ENCODE measurements at places on chromosomes 11 and 22.
A peak's percentile ranks its signal among the peaks of the same experiment; 100 is the strongest.

- no peak for DNase-seq
Observed at GRCh38 chr11:116849486-116849885, 12.1 kb upstream of the APOA1 start.

DNA sequence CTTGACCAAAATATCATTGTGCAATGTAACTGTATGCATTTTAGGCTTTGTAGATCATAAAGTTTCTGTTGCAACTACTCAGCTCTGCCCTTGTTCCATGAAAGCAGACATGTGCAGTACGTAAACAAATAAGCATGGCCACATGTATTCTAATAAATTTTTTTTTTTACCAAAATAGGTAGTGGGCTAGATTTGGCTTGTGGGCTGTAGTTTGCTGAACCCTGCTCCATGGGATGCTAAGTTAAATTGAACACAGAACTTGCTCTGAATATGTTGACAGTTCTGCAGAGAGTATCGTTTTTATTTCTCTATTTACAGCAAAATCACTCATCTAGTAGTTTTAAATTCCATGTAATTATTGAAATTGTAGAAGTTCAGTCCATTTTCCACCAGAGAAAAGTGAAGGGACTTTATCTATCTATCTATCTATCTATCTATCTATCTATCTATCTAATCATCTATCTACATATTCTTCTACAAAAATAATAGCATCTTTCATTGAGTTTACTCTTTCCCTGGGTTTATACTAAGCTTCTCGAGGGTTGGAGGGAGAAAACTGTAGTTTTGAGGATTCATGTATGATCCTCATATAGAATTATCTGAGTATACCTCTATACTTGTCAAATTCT, 9.5 kb upstream of the OOSP4A start:
- DNase-seq = no peak

DNA sequence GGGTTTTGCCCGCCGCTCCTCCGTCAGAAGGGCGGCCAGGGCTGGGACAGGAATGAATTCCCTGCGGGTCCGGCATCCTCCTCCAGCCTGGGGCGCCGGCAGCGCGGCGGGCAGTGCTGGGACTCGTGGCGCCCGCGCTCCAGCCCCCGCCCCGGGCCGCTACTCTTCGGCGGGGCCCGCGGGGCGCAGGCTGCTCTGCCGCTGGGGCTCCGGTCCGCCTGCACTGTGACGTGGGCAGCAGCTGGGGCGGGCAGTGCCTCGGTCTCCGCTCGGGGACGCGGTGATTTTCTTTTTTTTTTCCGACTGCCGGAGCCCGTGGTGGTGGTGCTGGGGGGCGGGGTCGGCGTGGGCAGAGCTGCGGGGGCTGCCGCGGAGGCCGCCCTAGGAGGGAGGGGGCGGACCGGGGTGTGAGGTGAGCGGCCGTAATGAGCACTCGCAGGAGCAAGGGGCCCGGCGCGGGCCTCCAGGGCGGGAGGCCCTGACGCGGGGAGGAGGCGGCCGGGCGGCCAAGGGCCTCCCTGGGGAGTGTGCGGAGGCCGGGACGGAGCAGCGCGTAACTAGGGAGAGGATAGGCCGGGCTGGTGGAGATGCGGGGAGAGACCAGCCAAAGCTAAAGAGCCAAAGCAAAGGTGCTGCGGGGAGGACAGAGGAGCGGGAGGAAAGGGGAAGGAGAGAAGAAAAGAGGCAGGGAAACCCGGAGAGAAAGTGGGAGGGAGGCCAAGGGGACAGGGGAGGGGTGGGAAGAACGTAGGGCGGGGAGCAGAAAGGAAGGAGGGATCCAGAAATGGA, 73.3 kb upstream of the ZBED5 start:
- DNase-seq = peak; percentile 65

DNA sequence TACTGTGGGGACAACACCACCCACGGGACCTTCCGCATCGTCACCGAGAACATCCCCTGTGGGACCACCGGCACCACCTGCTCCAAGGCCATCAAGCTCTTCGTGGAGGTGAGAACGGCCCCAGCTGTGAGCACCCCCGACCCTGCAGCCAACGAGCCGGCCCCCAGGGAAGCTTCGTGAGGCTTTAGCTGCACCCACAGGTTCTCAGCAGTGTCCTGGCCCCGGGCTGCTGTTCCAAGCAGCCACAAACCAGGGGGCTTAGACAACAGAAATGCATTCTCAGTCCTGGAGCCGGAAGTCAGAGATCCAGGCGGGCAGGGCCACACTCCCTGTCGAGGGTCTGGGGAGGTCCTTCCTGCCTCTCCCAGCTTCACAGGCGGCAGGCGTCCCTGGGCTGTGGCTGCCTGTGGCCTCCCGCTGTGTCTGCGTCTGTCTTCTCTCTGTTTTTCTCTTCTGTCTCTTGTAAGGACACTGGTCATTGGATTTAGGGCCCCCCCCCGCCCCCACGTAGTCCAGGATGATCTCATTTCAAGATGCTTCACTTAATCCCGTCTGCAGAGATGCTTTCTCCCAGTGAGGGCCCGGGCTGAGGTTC, 12.5 kb downstream of the MUC5B start:
- no peak for DNase-seq

DNA sequence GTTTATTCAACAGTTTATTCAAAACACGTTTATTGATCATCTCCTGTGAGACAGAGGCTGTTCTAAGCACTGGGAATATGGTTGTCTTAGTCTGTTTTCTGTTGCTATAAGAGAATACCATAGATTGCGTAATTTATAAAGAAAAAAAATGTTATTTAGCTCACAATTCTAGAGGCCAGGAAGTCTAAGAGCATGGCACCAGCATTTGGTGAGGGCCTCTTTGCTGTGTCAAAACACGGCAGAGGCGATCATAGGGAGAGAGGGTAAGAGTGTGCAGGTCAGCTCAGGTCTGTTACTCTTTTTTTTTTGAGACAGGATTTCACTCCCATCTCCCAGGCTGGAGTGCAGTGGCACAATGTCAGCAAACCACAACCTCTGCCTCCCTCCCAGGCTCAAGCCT, 5.2 kb upstream of the IL17RA start:
- no peak for DNase-seq

DNA sequence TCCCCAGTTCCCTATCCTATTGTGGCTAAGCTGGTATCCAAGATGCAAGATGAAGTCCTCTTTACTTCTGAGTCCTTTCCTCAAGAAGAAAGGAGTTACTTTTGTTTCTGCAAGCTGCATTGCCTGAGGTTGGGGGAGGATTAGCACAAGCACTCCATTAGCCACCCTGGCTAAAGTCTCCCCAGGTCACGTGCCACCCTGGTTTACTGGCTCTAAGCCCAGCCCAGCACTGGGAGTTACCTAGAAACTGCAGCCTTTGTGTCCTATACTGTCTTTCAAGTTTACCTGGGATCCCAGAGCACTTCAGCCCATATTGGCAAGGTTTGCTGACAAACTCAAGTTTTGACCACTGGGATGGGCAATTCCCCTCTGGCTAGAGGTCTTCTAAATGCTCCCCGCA, 78.4 kb upstream of the DBX1 start:
- DNase-seq = no peak

- DNase-seq = peak; percentile 35
Observed at GRCh38 chr11:128226106-128226716, 361.1 kb downstream of the ETS1 start.

GRCh38 chr11:65917434-65918210, 1.2 kb downstream of the C11orf68 start:
- no peak for DNase-seq

DNA sequence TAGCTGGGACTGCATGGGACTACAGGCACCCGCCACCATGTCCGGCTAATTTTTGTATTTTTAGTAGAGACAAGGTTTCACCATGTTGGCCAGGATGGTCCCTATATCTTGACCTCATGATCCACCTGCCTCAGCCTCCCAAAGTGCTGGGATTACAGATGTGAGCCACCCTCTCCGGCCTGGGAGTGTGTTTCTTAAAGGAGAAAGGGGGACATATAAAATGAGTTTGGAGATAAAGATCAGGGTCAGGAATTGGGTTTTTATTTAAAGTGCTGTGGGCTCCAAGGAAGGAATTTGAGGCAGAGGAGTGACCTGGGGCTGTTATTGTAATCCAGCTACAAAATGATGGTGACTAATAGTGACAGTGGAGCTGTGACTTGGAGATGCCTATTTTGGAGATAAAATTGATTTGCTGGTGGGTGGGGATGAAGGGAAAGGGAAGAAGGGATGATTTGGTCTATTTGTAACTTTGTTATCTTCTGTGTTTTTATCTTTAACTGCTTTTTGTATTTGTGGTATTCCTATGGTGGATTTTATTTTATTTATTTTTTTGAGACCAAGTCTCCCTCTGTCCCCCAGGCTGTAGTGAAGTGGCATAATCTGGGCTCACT, 5.0 kb downstream of the CRKL start:
- DNase-seq = no peak

DNA sequence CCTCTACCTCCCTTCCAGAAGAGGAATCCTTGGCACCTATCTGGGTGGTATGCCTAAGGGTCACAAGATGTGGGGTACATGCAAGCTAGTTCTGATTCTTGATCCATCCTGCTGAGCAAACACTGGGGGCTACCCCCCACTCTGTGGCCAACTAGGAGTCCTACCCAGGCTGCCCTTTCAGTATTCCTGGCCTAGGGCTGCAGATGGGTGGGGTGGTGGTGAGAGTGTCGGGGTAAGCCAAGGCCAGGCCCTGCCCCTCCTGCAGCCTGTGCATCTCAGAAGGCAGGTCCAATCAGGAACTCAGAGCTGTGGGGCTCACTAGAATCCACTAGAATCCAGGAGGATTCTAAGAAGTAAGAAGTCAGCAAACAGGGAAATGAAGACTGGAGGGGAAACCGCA, 10.9 kb downstream of the SSH3 start:
- DNase-seq = no peak

- no peak for DNase-seq
Observed at GRCh38 chr22:26615149-26615548, 2.7 kb downstream of the CRYBB1 start.

- no peak for DNase-seq
Observed at GRCh38 chr11:109388982-109389381, 33.0 kb upstream of the C11orf87 start.

DNA sequence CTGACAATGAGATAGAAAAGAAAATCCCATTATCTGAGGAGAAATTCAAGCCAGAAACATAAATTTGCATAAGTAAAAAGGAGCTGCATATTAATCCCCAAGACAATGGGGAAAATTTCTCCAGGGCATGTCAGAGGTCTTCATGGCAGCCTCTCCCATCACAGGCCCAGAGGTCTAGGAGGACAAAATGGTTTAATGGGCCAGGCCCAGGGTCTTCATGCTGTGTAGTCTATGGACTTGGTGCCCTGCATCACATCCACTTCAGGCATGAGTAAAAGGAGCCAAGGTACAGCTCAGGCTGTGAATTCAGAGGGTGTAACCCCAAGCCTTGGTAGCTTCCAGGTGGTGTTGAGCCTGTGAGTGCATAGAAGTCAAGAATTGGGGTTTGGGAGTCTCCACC, 1097.2 kb upstream of the RAG2 start:
- DNase-seq = no peak

- no peak for DNase-seq
Observed at GRCh38 chr11:36408498-36409136, 101.5 kb downstream of the TRAF6 start.

DNA sequence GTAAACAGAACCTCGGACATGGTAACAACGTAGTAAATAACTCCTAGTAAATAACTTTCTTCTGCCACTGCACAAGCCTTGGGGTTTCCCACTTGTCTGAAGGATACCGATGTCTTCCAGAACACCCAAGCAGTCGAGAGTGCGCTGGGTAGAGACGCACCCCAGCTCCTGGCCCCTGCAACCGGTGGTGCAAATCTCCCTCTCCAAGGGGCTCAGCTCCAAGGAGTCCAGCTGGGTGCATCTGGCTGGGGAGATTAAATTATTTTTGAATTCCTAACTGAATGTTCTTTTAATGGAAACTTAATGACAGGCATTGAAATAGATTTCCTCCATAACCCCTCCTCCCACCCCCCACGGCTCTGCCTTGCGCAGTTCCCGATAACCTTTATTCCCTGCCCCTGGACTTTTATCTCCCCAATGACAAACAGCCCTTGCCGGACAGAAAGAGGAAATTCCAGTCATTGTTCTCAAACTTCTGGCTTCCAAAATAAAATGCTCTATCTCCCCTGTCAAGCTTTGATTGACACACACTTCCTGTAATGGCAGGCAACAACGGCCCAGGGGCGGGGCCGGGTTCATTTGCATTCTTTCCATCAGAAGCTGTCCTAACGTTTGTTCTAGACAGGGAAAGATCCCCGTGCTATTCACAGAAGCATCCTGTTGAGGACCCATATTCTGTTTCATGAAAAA, 31.2 kb downstream of the KCNJ1 start:
- DNase-seq = no peak

GRCh38 chr11:8682303-8683114, at the start of the genes RPL27A and TRIM66:
RPL27A (plus strand) TSS chr11:8682792; CDS start chr11:8682814, 22 bp downstream.
TRIM66 (minus strand) TSS chr11:8682665; CDS start chr11:8672274, 10,391 bp downstream.
- peak; percentile 98 for DNase-seq

- DNase-seq = no peak
Observed at GRCh38 chr22:38881464-38881871, 9.5 kb upstream of the CBX6 start.

GRCh38 chr11:128282053-128282452, 305.3 kb downstream of the ETS1 start:
- no peak for DNase-seq

DNA sequence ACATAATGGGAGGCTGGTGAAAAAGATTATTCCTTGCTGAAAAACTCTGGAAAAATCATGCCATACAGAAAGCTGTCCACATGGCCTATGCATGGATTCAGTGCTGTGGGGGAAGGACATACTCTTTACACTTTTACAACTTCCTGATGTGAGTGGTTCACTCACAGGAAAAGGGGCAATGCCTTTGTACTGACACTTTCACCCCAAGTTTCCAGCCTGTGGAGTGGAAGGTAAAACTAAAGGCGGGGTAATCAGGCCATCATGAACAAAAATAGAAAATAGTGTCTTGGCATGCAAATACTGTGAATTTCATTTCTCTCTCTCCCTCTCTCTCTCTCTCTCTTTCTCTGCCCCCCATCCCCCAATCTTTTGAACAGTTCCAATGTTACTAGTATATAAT, 281.8 kb downstream of the ETS1 start:
- DNase-seq = no peak

DNA sequence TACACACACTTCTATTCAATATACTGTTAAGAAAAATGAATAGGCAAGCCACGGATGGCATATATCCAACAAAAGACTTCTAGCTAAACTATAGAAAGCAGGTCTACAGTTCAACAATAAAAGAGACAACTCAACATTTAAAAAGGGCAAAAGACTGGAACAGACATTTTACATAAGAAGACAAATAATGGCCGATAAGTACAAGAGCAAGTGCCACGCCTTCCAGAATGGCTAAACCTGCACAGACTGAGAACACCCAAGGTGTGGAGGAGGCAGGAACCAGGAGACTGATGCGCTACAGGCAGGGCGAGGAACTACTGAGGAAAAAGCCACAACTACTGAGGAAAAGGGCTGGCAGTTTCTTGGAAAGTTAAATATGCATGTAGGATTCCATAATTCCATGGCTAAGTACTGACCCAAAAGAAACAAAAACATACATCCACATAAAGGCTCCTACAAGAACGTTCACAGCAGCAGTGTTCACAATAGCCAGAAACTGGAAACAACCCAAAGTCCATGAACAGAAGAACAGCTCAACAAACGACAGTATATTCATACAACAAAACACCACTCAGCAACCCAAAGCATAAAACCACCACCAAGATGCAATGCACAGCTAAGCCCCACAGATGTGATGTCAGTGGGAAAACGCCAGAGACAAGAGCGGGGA, 9.6 kb upstream of the MOB2 start:
- DNase-seq = no peak

- DNase-seq = no peak
Observed at GRCh38 chr11:12239396-12239795, 129.0 kb downstream of the MICAL2 start.
